Stimulated activated CD8-positive, alpha-beta memory T cell treated with anti-CD3 and anti-CD28 coated beads, Interleukin-4, amount 100 ng/mL, for 1 hour (primary cell): ENCODE measurements at places on chromosomes 1 and 21.

GRCh38 chr1:20719261-20719660 lies 1.5 kb upstream of the KIF17 start:
- no peak for DNase-seq

- DNase-seq: no peak
Measured at GRCh38 chr1:6180707-6181311, 688 bp upstream of the CHD5 start.

DNA sequence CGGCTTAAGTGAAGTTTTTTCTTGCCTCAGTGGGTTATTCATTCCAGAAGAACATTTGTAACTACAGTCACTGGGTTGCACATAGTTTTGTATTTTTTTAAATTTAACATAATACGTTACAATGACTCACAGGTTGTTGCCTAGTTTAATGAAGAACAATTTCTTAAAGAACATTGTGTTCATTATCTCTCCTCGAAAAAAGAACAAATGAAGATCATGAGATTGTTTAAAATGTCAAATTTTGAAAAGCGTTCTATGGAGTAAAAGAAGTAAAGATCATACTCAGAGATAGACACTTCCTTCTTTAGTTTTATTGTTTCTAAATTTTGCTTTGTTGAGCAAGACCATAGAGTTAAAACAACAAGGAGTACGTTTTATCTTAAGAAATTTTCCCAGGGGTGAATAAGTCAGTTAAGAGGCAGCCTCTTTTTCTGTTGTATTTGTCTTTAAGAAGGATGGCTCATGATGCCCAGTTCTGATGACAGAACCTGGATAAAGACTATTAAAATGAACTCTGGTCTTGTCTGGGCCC lies 10.5 kb upstream of the SLAMF1 start:
- DNase-seq: no peak

DNA sequence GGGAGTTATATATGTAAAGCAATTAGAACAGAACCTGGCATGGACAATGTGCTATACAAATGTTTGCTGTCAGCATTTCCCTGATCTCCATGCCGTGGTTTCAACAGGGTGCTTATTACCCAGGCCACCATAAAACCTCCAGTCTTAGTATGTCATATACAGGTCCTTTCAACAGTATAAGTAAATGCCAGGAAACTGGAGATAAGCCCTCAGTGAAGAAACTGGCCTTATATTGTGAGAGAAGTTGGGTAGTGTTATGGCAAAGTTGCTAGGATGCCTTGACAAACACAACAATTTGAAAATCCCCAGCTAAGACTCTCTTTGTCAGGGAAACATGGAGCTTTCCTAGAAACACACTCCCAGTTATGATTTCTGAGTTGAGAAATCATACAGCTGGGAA lies 850.2 kb upstream of the ADAMTS5 start:
- no peak for DNase-seq

- DNase-seq: no peak
Measured at GRCh38 chr1:160704250-160704649, 7.4 kb downstream of the CD48 start.

- DNase-seq: no peak
Measured at GRCh38 chr1:205122489-205122882, 708 bp upstream of the RBBP5 start.

DNA sequence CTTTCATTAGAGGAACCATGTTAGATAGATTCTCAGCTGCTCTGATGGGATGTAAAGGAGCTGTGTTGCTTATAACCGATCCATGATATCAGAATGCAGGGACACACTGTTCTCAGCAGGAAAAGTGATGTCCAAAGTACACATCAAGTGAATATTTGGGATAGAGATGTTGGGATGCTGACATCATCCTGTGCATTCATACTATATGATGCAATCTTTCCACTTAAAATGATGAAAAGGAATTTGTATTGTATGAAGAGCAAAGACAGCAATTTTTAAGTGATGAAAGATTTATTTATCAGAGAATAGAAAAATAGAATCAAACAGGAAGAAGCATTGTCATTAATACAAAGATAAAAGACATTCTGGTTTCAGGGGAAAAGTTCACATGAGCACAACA lies 110.1 kb downstream of the ERG start:
- no peak for DNase-seq

GRCh38 chr1:229756666-229757065 lies 130.6 kb downstream of the URB2 start:
- no peak for DNase-seq

- no peak for DNase-seq
Measured at GRCh38 chr1:111402083-111402482, 25.5 kb downstream of the OVGP1 start.

GRCh38 chr1:4171480-4172450 lies 271.7 kb upstream of the C1orf174 start:
- DNase-seq: no peak

DNA sequence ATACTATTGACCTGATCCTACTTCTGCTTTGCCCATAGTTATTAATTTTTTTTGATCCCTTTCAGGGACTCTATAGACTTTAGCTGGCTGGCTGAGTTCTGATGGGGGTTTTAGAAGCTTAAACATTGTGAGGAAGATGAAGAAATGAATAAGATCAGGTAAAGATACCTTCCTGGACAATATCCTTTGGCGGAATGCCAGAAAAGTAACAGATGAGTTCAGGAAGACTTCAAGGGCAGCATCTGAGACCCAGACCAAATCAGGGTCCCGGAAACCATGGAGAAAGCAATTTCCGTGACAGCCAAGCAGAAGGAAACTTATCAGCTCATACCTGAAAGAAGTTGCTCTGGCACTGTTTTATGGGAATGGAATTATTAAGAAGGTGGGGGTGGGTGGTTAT lies 100.4 kb downstream of the XCL2 start:
- no peak for DNase-seq

GRCh38 chr1:169184812-169185211 lies 78.3 kb downstream of the ATP1B1 start:
- no peak for DNase-seq

GRCh38 chr1:99218999-99219398 lies 45.3 kb upstream of the PLPPR4 start:
- no peak for DNase-seq

GRCh38 chr1:66354311-66355201 lies 179.4 kb upstream of the SGIP1 start:
- no peak for DNase-seq

- DNase-seq: no peak
Measured at GRCh38 chr1:46070164-46070814, 62.1 kb downstream of the PIK3R3 start.

DNA sequence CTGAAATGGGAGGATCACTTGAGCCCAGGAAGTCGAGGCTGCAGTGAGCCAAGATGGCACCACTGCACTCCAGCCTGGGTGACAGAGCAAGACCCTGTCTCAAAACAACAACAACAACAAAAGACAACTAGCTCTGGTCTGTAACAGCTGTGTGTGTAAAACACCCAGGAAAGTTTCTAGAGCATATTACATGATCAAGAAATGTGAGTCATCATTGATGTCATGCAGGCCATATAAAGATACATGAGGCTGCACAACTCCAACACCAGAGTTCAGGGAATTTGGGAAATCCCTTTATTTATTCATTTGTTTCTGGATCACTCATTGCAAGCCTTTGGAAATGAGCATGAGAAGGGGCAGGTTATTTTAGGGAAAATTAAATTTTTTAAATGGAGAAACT lies 50.3 kb upstream of the CTPS1 start:
- DNase-seq: no peak

DNA sequence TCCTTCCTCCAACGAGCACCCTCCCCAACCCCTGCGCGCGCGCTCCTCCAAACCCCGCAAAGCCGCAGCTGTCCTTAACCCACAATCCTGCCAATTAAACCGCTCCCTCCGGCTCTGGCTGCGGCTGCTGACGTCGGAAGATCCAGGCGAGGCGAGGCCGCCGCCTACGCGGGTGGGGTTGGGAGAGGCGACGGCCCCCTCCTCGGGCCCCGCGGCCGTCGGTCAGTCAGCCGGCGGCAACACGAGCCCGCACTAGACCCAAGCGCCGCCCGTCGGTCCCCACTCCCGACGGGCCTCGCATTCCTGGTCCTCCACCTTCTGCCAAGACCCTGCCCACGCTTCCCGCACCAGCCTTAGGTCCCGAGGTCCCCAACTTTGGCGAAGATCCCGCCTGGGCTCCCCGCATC lies 75.4 kb downstream of the VWA5B1 start:
- no peak for DNase-seq

- DNase-seq: no peak
Measured at GRCh38 chr1:36748466-36748865, 265.8 kb upstream of the CSF3R start.

GRCh38 chr1:14625572-14625971 lies 27.1 kb downstream of the KAZN start:
- DNase-seq: no peak

DNA sequence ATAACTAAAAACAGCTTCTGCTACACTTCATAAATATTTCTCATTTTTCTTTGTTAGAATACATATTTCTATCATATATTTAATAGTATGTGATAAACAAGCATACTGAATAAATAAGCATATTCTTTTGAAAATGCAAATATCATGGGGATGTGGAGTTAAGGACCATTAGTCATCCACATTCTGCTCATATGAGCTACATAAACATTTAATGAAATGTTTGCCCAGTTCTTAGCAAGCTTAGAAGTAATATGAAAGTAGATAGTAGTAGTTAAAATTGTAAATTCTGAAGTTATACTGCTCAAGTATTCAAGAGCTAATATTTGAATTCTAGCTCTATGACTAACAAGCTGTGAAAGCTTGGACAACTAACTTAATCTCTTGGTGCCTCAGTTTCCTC lies 10.1 kb upstream of the GORAB start:
- no peak for DNase-seq

GRCh38 chr1:44624268-44624901 lies 49.9 kb downstream of the TMEM53 start:
- DNase-seq: no peak

GRCh38 chr1:23978805-23979204 lies 1.3 kb downstream of the SRSF10 start:
- no peak for DNase-seq

DNA sequence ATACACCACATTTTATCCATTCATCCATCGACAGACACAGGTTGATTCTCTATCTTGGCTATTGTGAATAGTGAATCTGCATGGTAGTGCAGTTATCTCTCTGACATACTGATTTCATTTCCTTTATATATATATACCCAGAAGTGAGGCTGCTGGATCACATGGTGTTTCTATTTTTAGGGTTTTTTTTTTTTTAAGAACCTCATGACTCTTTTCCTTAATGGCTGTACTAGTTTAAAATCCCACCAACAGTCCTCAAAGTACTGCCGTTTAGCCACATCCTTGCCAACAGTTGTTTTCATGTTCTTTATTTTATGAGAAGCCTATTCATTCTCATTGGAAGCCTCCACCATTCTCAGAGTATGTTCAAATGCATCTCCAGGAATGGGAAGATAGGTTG lies 258.7 kb upstream of the SNX7 start:
- no peak for DNase-seq

GRCh38 chr1:168421399-168422004 lies 122.3 kb downstream of the XCL2 start:
- DNase-seq: no peak

DNA sequence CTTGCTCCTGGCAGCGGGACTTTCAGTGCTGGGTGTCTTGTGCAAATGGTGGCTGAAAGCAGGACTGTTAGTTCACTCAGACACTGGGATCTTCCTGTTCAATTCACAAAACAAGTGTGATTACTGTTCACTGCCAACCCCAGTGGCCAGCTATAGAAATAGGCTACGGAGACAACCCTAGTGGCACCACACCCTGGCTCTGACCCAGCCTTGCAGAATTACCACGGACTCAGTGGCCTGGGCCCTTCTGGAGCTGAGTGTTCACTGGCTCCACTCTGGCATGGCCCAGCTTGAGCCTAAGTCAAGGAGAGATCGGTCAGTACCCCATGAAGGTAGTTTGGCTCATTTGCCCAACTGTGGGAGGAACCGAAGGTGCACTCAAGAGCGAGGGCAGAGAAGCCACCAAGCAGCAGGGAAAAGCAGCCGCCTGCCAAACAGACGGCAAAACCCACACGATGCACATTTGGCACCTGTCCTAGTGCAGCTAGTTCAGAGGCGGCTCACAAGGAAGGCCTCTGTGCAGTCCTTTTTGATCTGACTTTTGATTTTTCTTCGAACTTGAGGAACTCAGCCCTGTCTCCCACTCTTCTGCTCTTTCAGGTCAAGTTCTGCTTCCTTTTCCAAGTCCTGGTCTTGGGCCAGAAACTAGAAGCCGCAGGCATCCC lies 5.9 kb downstream of the KIAA2013 start:
- DNase-seq: no peak

GRCh38 chr1:154852845-154853244 lies 17.2 kb downstream of the KCNN3 start:
- no peak for DNase-seq

DNA sequence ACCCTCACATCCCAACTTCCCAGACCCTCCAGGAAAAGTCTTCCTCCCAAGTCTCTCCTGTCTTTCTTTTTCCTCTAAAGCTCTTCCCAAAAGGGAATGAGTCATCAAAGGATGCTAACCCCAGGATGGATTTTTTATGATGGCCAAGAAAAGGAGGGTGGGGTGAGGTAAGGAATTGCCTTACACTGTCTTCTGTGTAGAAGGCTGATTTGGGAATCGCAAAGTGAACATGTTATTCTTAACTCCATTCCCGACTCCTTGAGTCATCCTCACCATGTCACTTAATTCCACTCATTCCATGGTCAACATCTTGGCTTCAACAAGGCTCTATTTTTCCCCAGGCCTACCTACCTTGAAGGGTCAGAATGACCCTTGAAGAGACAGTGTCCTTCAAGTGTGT lies 44.0 kb downstream of the TBX15 start:
- no peak for DNase-seq

- DNase-seq: no peak
Measured at GRCh38 chr1:58808077-58808476, 24.2 kb upstream of the JUN start.

DNA sequence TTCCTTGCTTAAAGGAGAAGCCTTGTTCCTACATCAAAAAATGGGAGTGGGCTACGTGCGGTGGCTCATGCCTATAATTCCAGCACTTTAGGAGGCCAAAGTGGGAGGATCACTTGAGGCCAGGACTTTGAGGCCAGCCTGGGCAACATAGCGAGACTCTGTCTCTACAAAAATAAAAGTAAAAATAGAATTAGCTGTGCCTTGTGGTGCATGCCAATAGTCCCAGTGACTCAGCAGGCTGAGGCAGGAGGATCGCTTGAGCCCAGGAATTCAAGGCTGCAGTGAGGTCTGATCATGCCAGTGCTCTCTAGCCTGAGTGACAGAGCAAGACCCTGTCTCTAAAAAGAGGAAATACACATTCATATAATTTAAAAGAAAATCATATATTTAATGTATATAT lies 127.1 kb downstream of the C1orf21 start:
- no peak for DNase-seq
